ENCODE measurements at places on chromosomes 5 and 9.

GRCh38 chr9:671997-672396 lies 169.5 kb upstream of the DMRT1 start:
- no peak for DNase-seq

DNA sequence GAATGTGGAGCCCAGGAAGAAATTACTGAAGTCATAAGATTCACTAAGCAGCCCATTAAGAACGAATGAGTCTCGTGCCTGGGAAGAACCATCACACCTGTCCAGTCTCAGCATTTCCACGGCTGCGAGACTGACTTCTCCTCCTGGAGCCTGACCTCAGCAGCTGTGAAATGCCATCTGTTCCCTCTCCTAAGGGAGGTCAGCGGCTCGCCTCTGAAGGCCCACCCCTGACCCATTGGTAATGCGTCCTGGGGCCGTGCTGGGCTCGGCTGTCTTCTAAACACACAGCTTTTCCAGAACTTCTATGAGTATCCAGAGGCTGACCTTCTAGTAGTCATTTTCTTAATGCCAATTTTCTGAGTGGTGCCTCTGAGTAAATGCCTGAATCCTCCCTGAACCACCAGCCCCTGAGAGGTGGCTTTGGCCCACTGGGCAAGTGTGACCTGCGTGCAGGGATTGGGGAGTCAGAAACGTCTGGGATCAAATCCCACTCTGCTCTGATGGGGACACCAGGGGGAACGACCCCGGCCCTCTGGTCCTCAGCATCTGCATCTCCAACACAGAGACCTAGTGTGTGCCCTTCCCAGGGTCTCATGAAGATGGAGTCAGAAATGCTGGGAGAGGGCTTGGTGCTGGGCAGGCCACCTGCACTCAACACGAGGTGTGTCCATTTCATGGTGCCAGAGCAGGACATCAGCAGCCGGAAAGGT lies 5.7 kb downstream of the SLC6A3 start:
- DNase-seq, result no peak

DNA sequence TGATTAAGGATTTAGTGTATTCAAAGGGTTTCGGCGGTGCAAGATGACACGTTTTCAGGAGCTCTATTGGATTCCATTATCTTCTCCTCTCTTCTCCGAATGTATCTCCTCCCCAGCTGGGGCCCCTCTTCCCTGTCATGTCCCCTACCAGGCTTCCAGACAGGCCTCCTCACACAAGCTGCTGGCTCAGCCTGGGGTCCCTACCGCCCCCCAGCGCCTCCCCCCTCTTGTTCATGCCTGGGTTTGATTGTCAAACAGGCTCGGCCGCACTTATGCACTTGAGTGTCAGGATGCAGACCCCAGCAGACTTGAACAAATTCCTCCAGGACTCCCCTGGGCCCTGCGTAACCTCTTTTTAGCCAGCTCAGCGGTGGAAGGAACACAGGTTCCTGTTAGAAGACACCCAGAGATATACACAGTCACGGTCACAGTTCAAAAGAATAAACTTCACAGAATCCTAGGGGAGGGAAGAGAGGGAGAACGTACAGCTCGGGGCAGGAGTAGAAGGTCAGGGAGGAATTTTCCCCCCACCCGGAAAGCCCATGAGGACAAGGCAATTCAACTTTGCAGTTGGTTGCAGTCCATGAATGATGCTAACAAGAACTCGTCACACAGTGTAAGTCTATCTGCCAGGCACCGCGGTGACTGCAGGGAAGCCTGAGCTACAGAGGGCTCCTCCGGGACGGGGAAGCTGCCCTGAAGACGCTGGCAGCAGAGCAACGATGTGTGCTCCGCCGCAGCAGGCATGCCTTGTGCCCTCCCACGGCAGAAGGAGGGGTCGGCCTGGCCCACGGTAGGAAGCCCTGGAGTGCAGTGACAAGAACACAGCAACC lies 560.0 kb downstream of the BNC2 start:
- DNase-seq, result no peak

DNA sequence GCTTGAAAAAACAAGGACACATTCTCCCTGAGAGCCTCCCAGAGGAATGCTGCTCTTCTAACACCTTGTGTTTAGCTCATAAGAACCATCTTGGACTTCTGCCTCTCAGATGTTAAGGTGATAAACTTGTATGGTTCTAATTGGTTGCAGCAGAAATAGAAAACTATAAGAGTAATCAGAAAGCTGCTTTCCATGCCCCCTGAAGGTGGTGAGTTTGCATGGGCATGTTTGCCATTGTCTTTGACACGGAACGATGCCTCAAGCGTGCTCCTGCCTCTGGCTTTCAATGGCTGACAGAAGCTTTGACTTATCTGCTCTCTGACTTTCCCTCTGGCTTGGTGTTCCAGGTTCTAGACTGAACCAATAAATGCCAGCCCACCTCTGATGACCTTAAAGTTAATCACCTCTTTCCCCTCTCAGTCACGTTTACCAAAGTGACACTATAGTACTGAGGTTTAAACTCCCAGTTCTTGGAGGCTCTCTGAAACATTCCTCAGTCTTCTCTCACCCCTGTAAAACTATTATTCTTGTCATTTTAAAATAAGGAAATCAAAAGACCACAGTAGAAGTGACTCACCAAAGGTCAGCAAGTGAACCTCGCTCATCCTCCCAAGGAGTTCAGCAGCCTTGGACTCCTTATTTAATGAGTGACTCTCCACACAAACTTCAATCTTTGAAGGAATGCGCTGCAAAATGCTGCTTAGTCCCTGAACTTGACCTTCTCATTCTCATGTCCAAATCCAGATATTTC lies 103.6 kb downstream of the PIK3R1 start:
- no peak for DNase-seq

- DNase-seq, result no peak
These were observed 539.2 kb downstream of the ACTL7B start for GRCh38 chr9:108316630-108317029.

GRCh38 chr5:177194268-177194667 lies 60.7 kb downstream of the NSD1 start:
- no peak for DNase-seq

- no peak for DNase-seq
These were observed 542 bp downstream of the FKBP15 start for GRCh38 chr9:113220467-113221002.

DNA sequence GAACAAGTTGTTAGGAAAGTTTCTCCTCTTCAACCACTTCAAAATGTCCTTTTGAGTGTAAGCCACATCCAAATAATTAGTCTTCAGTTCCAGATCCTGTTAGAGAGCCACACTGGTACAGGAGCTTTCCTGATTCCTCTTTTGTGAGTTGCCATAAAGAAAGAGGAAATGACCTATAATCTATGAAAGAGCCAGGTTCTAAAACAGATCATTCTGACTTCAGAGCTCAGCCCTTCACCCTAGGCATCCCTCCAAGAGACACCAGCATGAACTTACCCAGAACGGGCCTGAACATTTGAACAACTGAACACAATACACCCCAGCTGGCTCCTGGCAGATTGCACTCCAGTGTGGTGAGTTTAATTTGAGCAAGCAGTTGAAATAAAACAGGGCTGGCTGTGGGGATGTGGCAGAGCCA lies 25.7 kb downstream of the SLC1A1 start:
- DNase-seq, result no peak

- no peak for DNase-seq
These were observed 2295.0 kb upstream of the ACO1 start for GRCh38 chr9:30089428-30089827.
